ENCODE measurements at places on chromosomes 5 and 9.

- DNase-seq = no peak
Measured at GRCh38 chr5:3954199-3954598, 358.6 kb downstream of the IRX1 start.

DNA sequence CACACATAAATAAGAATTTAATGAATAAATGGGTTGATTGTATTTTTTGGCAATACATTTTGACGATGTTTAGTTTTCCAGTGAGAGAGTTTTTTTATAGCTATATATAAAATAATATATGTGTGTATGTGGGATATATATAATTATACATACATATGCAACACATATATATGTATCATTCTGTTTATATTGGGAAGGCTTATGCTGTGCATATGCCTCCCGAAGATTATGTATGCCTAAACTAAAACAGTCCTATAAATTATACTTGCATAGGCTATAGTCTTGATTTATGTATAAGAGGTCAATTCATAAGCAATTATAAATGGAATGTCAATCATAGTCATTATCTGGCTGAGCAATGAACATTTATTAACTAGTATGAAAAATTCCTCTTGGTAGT, 151.3 kb upstream of the HMHB1 start:
- DNase-seq = no peak

- no peak for DNase-seq
Measured at GRCh38 chr9:88310310-88310980, 77.8 kb upstream of the SPIN1 start.

- no peak for DNase-seq
Measured at GRCh38 chr5:87735923-87736322, 323.2 kb upstream of the CCNH start.

GRCh38 chr5:95163079-95163478, 121.8 kb downstream of the MCTP1 start:
- no peak for DNase-seq

Measured in cardiac muscle cell (in vitro differentiated cells and primary cell).